Inflammatory macrophage treated with lipopolysaccharide for 1 hour (primary cell): ENCODE measurements at places on chromosomes 2 and 18.

DNA sequence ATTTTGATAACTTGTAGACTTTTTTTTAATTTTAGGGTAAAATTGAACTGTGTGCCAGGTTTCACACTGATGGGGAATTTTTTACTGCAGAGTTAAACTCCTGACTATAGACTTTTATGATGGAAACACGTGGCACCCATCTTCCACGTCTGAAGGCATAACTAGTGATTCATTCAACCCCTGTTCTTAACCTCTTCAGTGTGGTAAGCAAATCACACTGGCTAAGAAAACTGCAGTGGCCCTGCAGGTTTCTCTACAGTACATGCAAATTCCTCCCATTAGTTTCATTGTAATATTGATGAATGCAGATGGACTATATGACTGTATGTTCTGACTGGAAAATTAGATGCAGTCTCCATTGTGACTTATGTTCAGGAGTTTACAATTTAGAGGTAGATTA lies 47.2 kb downstream of the SMAD4 start:
- no peak for DNase-seq

DNA sequence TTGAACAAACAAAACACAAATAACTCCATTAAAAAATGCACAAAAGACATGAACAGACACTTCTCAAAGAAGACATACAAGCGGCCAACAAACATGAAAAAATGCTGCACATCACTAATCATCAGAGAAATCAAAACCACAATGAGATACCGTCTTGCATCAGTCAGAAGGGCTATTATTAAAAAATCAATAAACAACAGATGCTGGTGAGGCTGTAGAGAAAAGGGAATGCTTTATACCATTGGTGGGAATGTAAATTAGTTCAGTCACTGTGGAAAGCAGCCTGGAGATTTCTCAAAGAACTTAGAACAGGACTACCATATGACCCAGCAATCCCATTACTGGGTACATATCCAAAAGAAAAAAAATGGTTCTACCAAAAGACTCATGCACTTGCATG lies 37.8 kb downstream of the GPR155 start:
- DNase-seq: no peak

DNA sequence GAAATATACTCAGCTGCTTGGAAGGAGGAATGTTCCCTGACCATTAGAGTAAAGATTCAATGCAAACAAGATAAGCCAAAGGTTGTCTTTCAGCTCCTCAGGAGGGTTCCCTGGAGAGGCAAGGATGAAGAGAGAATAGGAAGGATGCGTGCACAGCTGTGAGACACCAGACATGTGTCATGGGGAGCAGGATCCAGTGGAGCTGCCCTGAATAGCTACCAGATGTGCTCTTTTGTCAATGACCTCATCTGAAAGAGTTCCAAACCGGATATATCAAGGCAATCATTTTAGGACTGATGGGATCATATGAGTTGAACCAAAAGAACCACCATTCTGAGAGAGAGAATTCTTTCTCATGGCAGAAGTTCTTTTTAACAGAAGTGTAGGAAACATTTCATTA lies 490.6 kb downstream of the IRS1 start:
- DNase-seq: no peak

- DNase-seq: no peak
These were observed 617.2 kb upstream of the CDH7 start for GRCh38 chr18:65133610-65134009.

- no peak for DNase-seq
These were observed 224.5 kb downstream of the CYP26B1 start for GRCh38 chr2:71923143-71923525.

- no peak for DNase-seq
These were observed 13.3 kb upstream of the DYM start for GRCh38 chr18:49473721-49474120.

DNA sequence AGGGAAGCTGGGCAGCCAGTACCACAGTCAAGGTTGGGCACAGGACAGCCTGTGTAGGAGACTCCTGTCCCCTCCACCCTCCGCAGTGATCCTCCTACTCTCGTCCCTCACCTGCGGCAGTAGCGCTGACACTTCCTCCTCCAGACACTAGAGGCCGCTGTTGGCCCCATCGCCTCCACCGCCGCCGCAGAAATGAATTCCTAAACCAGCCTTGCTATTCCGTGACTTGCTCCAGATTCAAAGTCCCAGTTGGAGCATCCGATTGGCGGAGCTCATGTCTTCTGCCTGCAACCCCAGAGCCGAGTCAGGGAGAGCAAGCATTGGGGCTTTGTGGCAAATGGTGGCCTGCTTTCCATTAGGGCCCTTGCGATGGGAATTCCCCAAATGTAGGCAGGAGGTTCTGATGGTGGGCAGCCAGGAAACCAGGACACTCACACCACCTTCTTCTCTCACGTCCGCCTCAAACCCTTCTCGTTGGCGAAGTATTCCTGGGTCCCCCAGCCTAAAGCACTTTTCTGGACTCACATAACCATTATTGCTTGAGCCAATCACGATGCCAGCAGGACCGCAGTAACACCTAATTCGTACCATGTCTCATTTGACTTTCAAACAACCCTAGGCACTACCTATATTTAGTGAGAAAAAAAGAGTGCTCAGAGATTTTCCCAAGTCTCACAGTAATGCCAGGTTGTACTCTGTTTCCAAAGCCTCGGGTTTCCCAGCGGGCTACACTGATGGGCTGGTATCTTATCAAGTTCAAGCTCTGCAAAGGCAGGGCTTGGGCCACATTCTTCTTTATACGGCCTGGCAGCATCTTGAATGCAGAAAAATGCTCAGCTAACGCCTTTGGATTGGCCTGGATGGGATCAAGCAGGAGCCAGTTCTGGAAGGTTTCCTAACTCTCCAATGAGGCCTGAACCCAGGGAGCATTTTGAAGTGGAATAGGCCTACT lies 1.2 kb upstream of the DNAJB2 start:
- peak; percentile 80 for DNase-seq

- DNase-seq: peak; percentile 50
These were observed 124.9 kb downstream of the GALNT14 start for GRCh38 chr2:31013301-31013700.

- no peak for DNase-seq
These were observed 96.4 kb upstream of the DNER start for GRCh38 chr2:229810786-229811185.

DNA sequence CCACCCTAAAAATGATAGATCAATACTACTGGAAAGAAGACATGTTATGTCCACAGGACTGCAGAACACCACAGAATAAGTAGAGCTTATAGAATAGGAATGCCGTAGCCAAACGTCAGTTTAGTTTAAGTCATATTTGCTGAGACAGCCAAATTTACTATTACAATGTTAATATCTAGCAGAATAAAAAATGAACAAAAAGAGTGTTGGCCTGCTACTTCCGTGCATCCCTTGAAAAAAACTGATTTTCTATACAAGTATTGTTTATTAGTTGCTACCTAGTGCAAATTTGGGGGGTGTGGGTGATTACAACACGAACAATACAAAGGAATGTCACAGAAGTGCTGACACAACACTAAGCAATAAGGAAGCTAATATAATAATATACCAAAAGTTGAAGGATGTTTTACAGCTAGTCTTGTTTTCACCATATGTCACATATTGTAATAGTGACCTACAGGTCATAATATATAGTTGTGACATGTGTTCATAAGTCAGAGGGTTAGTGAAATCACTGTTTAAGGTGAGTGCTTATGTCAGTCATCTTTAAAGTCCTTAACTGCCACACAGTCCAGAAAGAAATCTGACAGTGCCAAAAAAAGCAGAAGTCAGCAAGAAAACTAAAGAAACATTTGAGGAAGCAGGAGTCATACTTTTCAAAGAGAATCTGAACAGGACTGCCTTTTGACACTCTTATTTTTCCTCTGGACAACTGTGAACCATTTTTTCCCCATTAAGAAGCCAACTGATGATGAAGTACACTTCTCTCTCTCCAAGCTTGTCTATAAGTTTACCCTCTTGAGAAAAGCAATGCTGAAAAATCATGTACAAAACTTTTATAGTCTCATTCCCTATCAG lies 376.4 kb downstream of the ZEB2 start:
- DNase-seq: peak; percentile 65

- no peak for DNase-seq
These were observed 980 bp upstream of the SPTBN1 start for GRCh38 chr2:54455131-54455562.

DNA sequence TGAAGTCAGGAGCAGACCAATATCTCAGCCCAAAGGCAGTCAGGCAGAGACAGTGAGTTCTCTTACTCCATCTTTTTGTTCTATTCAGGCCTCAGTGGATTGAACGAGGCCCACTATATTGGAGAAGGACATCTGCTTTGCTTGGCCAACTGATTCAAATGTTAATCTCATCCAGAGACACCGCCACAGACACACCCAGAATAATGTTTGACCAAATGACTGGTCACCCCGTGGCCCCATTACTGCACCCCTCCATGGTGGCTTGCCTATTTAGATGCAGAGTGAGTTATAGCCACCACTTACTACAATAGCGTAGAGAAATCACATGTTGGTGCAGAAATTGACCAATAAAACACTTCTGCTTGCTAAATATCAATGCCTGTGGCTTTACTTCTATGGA lies 88.1 kb downstream of the HRH4 start:
- peak; percentile 38 for DNase-seq

DNA sequence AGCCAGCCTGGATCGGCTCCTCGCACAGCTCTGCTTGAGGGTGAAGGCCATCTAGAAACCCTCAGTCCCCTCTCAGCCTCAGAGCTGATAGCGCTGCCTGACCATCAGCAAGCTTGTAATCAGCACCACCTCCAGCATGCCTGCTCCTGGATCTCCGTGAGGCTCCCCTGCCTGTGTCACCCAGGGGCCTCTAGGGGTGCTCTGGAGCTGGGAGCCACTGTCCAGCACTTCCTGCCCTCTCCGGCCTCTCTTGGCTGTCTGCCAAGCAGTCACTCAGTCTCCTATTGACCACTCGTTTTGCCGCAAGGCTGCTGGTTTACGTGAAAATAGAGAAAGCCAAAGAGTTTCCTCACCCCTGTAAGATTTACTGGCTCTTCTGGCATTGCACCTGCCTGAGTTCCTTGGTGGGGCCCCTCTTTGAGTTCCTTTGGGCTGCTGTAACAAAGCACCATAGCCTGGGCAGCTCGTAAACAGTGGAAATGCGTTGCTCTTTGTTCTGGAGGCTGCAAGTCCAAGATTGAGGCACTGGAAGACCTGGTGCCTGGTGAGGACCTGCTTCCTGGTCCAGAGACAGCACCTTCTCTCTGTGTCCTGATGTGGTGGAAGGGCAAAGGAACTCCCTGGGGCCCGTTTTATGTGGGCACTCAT lies 17.9 kb downstream of the CAPN10 start:
- peak; percentile 47 for DNase-seq

DNA sequence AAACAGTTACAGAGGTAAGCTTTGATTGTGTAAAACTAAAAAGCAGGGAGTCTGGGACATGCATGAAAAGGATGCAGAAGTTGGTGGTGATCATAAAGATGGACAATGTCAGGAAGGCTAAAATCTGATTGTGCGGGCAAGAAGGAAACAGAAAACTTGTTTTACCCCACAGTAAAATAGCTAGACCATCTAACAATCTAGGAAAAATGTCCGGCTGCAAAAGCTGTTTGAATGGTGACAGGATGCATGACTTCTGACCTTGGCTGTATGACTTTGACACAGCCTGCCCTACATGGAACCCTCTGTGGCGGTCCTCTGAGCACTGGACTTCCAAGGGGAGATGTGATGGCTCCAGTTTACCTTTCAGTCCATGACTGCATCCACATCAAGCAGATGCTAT lies 93.6 kb downstream of the RAPH1 start:
- DNase-seq: no peak

DNA sequence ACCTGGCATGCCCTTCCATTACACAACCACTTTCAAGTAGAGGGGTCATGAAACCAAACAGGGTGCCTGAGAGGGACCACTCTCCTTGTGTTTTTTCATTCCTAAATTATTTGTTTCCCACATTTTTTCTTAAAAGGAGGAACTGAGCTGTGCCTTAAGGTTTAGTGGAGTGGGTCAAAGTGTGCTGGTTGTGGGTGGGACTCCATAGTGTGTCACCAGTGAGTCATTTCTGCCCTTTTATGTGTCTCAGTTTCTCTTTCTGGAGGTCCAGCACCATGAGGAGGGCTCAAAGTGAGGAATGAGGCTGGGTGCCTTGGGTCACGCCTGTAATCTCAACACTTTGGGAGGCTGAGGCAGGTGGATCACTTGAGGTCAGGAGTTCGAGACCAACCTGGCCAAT lies 37.8 kb downstream of the COMMD1 start:
- DNase-seq: peak; percentile 65

DNA sequence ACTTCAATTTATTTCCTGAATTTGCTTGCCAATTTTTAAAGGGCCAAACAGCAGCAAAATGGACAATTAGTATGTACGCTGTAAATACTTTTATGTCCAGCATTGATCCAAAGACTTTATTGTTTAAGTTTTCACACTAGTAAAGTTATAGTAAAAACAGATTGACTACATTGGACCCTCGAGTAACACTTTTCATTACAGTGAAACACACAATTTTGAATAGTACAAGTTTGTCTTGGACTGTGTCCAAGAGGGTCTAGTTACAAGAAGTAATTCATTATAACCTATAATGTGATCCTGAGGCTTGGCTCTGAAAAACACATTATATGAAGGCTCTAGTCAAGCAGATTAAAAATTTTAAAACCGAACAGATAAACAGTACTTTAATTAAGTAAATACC lies 11.4 kb upstream of the RBBP8 start:
- no peak for DNase-seq

- DNase-seq: no peak
These were observed 19.2 kb downstream of the PPP4R3B start for GRCh38 chr2:55598056-55598795.

GRCh38 chr2:144333143-144333555 lies 186.8 kb downstream of the ZEB2 start:
- no peak for DNase-seq

DNA sequence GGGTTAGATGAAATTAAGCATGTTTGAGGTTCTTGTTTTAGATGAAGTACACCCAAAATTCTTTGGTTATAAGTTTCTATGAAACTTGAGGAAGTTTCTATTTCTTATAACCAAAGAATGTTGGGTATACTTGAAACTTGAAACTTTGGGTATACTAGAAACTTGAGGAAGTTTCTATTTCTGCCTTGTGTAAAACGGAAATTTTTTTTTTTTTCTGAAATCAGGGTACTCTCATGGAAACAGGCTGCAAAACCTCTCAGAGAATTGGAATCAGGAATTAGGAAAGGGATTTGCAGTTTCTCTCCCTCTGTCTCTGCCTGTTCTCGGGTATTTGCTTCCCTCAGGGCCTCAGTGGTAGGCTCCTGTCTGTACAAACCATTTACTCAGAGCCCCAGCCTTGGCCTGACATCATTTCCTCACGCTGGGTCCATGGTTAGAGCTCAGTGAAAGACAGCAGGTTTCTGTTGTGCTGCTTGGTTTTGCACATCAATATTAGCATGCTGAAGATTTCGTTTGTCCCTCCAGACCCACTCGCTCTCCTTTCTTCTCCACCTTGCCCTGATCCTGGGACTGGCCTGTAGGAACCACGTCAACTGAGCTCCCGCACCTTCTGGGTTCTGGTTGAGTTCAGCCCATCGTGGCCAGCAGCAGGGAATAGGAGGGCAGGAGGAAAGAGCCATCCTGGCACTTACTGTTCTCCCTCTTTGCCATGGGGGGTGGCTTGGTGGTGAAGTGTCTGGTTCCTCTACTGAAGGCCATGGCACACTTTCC lies 106.4 kb downstream of the POLR1A start:
- peak; percentile 72 for DNase-seq

- no peak for DNase-seq
These were observed 21.2 kb upstream of the ALPI start for GRCh38 chr2:232434563-232435374.

GRCh38 chr2:240928476-240929363 lies 22.6 kb downstream of the CROCC2 start:
- DNase-seq: no peak
